ENCODE measurements at places on chromosomes 7 and 10. TPM values are rescaled to one million over a fixed set of nuclear protein-coding genes. Genes with fewer than 3 reads are reported as not detected.
A peak's percentile ranks its signal among the peaks of the same experiment; 100 is the strongest.

DNA sequence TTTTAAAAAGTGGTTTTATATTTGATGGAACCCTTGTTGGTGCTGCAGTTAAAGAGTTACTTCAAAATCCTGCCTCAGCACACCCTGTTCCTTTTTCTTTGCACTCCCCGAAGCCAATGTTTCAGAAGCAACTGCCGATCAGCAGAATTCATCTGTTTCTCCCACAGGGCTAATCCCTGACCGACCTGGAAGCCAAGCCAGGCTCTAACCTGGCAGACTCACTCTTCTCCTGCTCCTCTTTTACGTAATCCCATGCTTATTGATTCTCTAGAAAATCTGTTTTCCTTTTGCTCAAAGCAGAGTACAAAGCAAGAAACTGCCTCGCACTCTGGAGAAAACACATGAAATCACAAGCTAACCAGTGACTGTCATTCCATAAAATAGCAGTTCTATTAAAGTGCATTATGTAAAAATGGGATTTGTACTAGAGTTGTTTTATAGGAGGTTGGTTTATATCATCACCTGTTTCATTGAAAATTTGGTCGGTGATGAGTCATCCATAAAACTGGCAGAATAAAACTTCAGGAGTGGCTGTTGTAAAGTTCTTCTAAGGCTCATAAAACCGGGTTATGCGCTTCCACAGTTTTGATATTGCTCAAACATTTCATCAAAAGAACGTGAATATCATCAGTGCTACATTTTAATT is 99.9 kb downstream of the CNTNAP2 start:
- DNase-seq, result no peak

- no peak for DNase-seq
Measured at GRCh38 chr7:155280446-155281397, 17.0 kb upstream of the INSIG1 start.

- DNase-seq, result no peak
Measured at GRCh38 chr7:17118412-17118811, 180.0 kb upstream of the AHR start.

GRCh38 chr7:116988363-116988989 is 35.2 kb downstream of the ST7 start:
- DNase-seq, result no peak

DNA sequence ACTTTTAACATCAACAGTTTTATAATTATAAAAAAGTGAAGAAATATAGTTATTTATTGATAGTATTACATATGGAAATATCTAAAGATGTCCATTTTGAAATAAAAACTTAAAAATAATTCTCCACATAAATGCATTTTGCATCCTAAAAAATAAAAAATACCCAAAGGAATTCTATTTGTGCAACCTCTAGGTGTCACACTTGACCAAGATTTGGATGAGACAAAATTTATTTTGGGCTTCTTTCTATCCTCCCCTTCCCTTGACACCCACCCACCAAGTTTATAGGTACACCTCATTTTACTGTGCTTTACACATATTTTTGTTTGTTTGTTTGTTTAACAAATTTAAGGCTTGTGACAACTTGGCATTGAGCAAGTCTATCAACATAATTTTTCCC is 3.3 kb upstream of the THSD7A start:
- DNase-seq, result no peak

GRCh38 chr7:70935311-70935710 is 196.6 kb upstream of the GALNT17 start:
- no peak for DNase-seq

SPDYE1 gene
- not detected for total RNA-seq

DNA sequence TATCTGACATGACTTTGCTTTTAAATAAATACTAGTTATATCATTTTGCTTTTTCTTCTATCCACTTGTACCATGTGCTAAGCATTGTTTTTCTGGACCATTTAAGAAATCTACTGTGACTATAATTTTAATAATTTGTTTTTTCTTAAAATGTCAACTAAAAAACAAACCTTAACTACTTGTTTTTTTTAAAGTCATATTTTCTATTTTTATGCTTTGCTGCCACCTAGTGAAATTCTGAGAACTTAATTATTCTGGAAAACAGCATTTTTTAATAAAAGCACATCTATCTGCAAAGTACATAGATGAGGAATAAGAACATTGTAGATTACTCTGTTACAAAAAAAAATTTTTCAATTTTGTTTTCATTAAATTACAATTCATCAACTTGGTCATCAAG is 47.4 kb downstream of the ORC5 start:
- no peak for DNase-seq

DOCK4 gene
- total RNA-seq, result 0.35 TPM

GRCh38 chr7:133207687-133208086 is 45.2 kb upstream of the EXOC4 start:
- no peak for DNase-seq

- DNase-seq, result no peak
Measured at GRCh38 chr7:30893357-30893756, 18.3 kb upstream of the AQP1 start.

SCART1 gene
- total RNA-seq, result 15.3 TPM

GRCh38 chr10:47311193-47311931 is 10.9 kb upstream of the GDF2 start:
- DNase-seq, result peak; percentile 54

DNA sequence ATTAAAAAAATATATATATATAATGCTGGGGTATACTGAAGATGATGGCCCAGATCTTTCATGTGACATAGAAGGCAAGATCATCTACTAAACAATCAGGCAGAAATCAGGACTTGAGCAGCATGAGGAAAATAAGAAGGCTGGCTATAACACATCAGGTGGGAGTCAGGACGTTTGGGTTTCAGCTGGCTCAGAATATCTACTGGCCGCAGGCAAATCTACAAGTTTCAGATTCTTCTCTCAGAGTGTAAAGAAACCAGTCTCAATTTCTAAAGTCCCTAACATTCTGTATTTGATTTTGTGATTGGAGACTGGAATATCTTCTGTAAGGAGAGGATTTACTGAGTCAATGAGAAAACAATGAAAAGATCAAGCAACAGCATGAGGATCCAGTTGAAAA is 37.7 kb upstream of the FAM3C start:
- DNase-seq, result no peak

GRCh38 chr7:24464861-24465260 is 108.4 kb upstream of the PALS2 start:
- DNase-seq, result no peak

GRCh38 chr10:131824371-131825149 is 76.2 kb upstream of the PPP2R2D start:
- no peak for DNase-seq

GRCh38 chr7:83941300-83941699 is 253.3 kb downstream of the SEMA3A start:
- no peak for DNase-seq

DNA sequence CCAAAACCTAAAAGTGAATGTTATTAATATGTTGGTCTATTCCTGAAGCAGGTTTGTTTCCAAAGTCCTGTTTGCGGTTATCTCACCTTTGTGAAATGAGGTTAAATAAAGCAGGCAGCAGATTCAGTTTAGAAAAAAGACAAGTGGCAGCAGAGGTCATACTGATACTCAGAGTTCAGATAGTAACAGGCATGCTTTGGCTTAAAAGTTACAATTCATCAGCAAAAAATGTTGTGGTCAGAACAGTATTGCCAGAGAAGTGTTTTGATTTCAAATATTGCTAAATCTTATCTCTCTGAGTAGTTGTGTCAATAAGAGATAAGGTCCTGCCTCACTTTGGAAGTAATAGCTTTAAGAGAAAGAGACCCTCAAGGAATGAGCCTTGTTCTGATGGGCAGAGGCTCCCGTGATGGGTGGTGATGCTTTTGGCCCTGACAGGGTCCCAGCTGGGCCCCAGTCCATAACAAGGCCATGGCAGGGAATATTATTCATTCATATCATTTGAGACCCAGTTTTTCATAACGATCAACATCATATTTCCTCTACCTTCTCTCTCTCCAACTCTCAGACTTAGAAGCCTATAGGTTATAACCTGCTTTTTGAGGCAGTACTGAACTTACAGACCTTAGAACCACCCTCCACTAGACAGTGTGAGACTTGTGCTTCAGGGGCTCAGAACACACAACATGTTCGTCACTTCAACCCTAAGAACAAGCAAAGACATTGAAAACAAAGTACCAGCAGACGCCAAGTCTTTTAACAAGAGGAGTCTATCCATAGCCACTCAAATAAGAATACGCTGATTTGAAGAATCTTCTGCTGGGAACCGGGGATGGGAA is 58.5 kb upstream of the AHR start:
- DNase-seq, result no peak

GRCh38 chr10:132551093-132551807 is 13.7 kb downstream of the INPP5A start:
- DNase-seq, result peak; percentile 47

DNA sequence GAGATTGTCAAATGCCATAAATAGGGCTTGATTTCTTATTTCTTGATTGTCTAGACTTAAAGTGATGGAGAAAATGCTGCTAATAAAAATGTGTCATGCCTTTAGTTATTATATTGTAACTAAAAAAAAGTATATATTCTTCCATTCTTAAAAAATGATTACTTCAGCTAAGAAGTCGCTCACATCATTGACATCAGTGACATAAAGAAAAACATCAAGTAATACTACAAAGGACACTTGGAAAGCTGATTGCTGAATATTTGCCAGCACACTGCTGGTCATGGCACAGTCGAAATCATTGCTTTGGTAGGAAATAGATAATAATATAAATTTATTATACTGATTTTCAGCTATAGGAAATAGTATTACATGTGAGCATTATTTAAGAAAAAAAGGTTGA is 62.6 kb downstream of the LOXL4 start:
- no peak for DNase-seq

WNT2 gene
- not detected for total RNA-seq

- no peak for DNase-seq
Measured at GRCh38 chr10:22459496-22459895, 114.2 kb downstream of the SPAG6 start.

DNA sequence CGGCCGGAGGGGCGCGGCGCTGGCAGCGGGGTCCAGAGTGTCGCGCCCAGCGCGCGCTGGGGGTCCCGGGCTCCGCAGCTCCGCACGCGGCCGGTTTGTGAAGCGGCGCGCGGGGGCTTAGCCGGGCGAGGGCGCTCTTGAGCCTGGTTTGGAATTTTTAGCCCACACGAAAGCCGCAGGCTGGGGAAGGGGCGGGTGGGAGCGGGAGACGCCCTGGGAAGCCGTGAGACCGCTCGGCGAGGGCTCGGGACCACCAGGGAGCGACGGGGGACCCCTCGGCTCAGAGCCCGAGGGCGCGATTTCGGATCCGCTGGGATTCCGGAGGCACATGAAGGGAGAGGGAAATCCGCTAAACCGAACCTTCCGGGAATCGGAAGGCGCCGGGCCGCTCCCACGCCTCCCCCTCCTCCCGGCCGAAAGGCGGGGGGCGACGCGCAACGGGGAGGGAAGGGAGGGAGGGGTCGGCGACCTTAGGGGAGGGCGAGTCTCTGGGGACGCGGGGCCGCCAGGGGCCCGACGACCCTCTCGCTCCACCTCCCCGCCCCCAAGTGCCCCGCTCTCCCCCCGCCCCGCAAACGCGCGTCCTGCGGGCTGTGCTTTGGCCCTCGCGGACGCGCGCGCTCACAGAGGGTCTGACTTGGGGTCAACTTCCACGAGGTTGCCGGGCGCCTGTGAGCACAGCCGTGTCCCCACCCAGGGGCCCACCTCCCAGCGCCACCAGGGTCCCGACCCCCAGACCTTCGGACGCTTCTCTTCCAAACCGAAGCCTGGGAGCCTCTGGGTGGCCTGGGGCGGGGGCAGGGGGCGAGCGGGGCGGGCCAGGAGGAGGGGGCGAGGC is 5.1 kb upstream of the ELFN1 start:
- DNase-seq, result peak; percentile 50

- DNase-seq, result no peak
Measured at GRCh38 chr7:48182718-48183369, 11.6 kb downstream of the ABCA13 start.

CHAT gene
- not detected for total RNA-seq

- DNase-seq, result no peak
Measured at GRCh38 chr7:94067047-94067446, 62.9 kb upstream of the BET1 start.

UPF2 gene
- 26.7 TPM for total RNA-seq

DNA sequence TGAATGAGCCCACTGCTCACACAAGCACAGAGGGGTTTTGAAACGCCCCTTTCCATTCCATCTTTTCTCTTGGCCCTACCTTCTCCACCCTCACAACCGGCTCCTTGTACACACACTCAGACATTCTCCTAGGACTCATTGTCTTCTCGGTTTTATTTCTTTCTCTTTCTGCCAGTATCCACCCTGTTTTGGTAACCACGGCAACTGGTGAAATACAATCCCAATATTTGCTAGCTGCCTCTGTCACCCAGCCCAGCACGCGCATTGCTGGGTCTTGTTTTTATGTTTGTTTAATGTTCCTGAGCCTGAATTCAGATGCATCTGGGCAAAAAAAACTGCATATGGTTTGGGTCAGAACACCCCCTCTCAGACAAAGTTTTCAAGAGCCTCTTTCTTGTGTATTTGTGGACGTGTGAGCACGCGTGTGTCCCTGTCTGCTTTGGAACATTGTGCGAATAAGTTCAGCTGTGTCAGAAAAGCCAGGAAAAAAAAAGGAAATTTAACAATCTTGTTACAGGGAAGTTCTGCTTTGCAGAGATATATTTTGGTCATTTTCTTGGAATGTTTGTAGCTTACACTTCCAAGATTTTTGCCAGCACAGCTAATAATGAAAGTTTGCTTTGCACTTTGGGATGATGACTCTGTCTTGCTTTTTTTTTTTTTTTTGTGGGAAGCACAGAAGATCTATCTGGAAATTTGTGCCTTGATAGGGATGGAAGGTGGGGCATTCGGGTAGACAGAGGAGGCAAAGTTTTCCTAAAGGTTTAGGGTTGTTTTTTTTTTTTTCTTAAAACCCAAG is 225.9 kb downstream of the TRIL start:
- no peak for DNase-seq

DNA sequence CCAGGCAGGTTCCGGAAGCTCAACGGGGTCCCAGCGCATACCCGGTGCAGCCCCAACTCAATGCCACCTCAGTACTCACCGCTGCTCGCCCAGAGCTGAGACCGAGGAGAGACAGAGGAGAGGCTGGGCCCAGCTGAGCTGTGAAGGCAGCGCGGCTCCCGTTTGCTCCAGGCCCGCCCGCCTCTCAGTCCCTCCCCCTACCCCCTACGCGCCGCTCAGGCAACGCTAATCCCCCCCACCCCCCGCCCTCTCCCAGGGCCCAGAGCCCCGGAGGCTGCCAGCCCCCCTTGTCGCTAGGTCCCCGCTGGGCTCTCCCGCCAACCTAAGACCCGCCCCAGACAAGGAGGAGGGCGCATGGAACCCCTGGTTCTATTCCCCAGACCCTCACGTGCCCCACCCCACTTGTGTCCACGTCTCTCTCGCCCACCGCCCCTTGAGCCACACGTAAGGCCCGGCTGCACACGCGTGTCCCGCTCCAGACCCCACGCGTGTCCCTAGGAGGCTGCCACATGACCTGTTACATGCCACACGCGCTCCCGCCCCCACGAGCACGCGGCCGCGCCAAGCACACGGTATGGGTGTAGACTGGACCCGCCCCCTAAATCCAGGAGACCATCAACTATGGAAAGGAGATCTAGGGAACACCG is at the start of gene PSD:
Gene PSD, minus strand, starts transcription at position 164 of the 647 bp plus-strand sequence. CDS start 1,747 bp downstream, outside the sequence.
- no peak for DNase-seq

Measured in activated CD4-positive, alpha-beta memory T cell treated with anti-CD3 and anti-CD28 coated beads, Interleukin-2, amount 10 ng/mL, durations not matched to agents 7 days and 5 days (primary cell).